ENCODE measurements at places on chromosomes 16 and 17. TPM values are rescaled to one million over a fixed set of nuclear protein-coding genes. Genes with fewer than 3 reads are reported as not detected.

- no peak overlapping the region for H3K27ac ChIP-seq
- no peaks in the 10 kb centered on the region for H3K27me3 ChIP-seq
- H3K4me1 ChIP-seq = peaks cover under 1% of the 10 kb centered on the region
- no peaks in the 10 kb centered on the region for H3K36me3 ChIP-seq
Measured at GRCh38 chr17:45235416-45236281, 14.0 kb downstream of the FMNL1 start.

CDH15 gene
- total RNA-seq = not detected

TOM1L2 gene
- 44.3 TPM for total RNA-seq

DNA sequence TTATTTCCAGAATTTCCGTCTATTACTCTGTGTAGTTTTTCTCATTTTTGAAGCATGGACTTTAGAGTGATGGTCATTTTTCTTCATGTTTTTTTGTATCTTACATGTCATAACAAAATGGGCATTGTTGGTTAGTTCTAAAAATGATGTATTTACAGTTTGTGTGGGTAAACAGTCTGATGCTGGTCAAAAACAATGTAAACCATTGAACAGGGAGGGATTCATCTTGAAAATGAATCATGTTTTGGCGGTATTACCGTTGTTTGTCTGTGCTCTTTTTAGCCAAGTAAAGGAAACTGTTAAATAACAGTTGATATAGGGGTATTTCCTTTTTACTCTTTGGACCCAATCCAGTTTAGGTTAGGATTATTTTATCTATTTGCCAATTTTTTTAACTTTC is 315.8 kb downstream of the BCAS3 start:
- no peak overlapping the region for H3K4me3 ChIP-seq
- H3K4me1 ChIP-seq = no peaks in the 10 kb centered on the region
- H3K36me3 ChIP-seq = no peaks in the 10 kb centered on the region
- no peaks in the 10 kb centered on the region for H3K27me3 ChIP-seq

G6PC1 gene
- not detected for total RNA-seq

PROCA1 gene
- total RNA-seq = 1.1 TPM

GRCh38 chr17:2042390-2042847 is 597 bp downstream of the OVCA2 start:
- no peaks in the 10 kb centered on the region for H3K27me3 ChIP-seq
- peaks cover 15% of the 10 kb centered on the region for H3K4me1 ChIP-seq
- peaks cover 43% of the 10 kb centered on the region for H3K36me3 ChIP-seq

DNA sequence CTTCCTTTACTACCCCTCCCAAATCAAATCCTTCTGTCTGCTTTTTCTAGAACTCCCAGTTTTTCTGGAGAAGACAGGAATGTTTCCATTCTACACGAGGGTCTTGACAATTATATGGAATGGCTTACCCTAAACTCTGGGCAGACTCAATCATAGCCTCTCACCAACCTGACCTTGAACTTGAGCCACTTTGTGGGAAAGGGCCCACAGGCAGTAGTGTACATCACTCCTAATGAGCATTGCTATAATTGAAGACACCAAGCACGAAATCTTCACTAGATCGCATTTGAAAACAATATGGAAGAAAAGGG is 1.6 kb upstream of the HOXB13 start:
- no peak overlapping the region for H3K27ac ChIP-seq
- H3K27me3 ChIP-seq = peaks cover 100% of the 10 kb centered on the region
- H3K4me3 ChIP-seq = no peak overlapping the region

DNA sequence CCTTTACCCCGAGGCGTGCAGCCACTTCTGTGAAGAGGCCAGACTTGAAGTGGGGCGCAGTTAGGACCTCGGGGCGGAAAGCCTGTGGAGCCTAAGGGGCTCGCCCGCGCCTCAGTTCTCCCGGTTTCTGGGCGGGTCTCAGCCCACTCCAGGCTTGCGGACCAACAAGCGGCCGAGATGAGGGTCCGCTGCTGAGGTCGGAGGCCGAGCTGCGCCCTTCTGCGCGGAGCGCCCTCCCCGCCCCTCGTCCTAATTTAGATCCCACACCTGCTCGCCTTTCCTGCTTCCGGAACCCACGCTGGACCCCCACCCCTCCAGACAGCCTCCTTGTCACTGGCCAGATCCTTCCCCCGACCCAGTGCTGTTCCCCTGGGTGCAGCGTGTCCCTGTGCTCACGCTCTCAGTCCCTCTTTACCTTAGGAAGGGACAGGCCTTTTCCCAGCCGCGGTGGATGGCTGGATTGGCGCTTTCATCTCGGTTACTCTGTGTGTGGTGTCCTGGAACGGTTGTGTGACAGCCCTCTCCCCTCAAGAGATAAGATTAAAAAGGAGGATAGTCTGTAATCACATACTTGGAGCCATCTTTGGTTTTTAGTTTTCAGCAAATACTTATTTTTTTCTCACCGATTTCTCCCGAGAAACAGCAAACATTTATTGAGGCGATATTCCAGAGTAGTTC is 933 bp upstream of the ATXN7L3 start:
- H3K27ac ChIP-seq = peak overlapping the region; percentile 95
- peaks cover 46% of the 10 kb centered on the region for H3K4me1 ChIP-seq
- peaks cover 36% of the 10 kb centered on the region for H3K36me3 ChIP-seq
- H3K27me3 ChIP-seq = no peaks in the 10 kb centered on the region
- H3K4me3 ChIP-seq = peak overlapping the region; percentile 89
- DNase-seq = no peak

DNA sequence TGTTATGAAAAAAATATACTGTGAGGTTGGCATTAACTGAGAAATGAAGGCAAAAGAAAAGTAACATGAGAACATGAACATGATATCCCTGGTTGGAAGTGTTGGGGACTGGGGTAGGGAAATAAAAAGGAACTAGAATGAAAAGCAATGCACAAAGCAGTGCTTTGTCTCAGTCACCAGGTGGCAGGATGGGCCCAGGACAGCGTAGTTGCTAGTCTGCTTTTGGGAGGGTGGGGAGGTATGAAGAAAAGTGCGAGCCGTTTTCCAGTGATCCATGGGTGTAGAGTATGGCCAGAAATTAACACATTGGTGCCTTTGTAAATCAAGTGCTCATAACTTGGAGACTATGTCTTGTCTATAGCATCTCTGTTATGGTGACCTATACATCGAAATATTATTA is 662.5 kb upstream of the SALL1 start:
- H3K36me3 ChIP-seq = no peaks in the 10 kb centered on the region
- H3K27ac ChIP-seq = no peak overlapping the region
- peaks cover 7% of the 10 kb centered on the region for H3K4me1 ChIP-seq
- no peak overlapping the region for H3K4me3 ChIP-seq

GRCh38 chr16:2031081-2031577 is 4.4 kb downstream of the NHERF2 start:
- no peak for DNase-seq
- H3K27me3 ChIP-seq = no peaks in the 10 kb centered on the region
- H3K4me3 ChIP-seq = no peak overlapping the region
- H3K27ac ChIP-seq = no peak overlapping the region

- peaks cover 36% of the 10 kb centered on the region for H3K4me1 ChIP-seq
- no peak for DNase-seq
- peaks cover 21% of the 10 kb centered on the region for H3K36me3 ChIP-seq
- peak overlapping the region; percentile 71 for H3K27ac ChIP-seq
- no peaks in the 10 kb centered on the region for H3K27me3 ChIP-seq
Measured at GRCh38 chr16:425740-426114, 278 bp downstream of the RAB11FIP3 start.

- peak; percentile 5 for DNase-seq
- H3K4me1 ChIP-seq = no peaks in the 10 kb centered on the region
- no peak overlapping the region for H3K27ac ChIP-seq
- no peaks in the 10 kb centered on the region for H3K27me3 ChIP-seq
Measured at GRCh38 chr17:37614391-37614790, 5.2 kb upstream of the SYNRG start.

GRCh38 chr17:14270508-14270907 is 30.4 kb upstream of the HS3ST3B1 start:
- no peak for DNase-seq
- no peaks in the 10 kb centered on the region for H3K27me3 ChIP-seq
- H3K4me3 ChIP-seq = no peak overlapping the region
- H3K4me1 ChIP-seq = peaks cover 6% of the 10 kb centered on the region
- no peak overlapping the region for H3K27ac ChIP-seq

DNA sequence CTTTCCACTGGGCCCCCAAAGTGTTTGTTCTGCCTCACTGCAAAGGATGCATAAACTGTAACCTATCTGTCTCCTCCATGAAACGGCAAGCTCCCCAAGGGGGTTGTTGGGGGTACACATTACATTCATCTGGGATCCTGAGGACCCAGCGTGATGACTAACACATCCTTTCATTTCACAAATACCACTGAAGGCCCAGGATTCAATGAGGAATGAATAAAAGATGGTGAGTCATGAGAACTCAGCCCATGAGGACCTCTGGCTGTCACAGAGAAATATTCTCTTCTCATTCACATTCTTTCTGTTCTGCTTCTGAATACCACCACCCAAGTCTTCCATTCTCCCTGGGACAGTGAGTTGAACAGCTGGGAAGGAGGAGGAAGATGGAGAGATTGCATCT is 149.8 kb downstream of the RBFOX3 start:
- no peaks in the 10 kb centered on the region for H3K36me3 ChIP-seq
- H3K27me3 ChIP-seq = peaks cover 52% of the 10 kb centered on the region
- H3K4me3 ChIP-seq = no peak overlapping the region
- DNase-seq = peak; percentile 10
- H3K27ac ChIP-seq = no peak overlapping the region

AFMID gene
- 18.7 TPM for total RNA-seq

DNA sequence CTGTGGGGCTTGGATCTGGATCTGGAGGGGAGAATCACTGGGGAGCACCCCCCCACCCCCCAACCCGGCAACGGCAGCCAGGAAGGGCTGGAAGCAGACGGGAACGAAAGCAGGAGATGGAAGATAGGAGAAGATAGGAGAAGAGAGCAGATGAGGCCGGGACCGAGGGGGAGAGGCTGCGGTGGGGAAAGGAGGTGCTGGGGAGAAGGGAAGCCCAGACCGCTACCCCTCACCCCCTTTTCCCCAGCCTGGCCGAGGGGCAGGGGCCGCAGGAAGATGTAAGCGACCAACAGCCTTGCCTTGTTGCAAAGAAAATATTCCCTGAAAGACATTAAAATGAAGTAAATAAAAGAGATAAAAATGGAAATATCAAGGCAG is 26.8 kb upstream of the CBFA2T3 start:
- no peak overlapping the region for H3K27ac ChIP-seq
- no peak for DNase-seq
- no peaks in the 10 kb centered on the region for H3K36me3 ChIP-seq
- H3K4me3 ChIP-seq = no peak overlapping the region
- H3K27me3 ChIP-seq = peaks cover 20% of the 10 kb centered on the region

DNA sequence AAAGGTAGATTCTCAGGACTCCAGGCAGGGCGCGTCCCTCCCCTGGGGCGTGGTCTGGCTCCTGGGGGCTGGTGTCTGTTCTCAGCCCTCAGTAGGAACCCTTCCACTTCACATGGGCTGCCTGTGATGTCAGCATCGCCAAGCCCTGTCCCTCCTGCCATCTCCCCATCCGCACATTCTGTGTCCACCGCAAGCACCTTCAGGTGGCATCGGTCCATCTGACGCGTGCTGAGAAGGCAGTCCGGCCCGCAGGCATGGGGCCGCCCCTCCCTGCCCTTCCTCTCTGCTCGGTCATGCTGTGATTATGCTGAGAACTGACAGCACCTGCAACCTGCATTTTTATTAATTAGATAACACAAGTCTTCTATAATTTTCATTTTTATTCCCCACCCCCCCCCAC is 12.7 kb upstream of the DNAH17 start:
- no peaks in the 10 kb centered on the region for H3K36me3 ChIP-seq
- H3K4me3 ChIP-seq = no peak overlapping the region
- peak; percentile 35 for DNase-seq
- H3K4me1 ChIP-seq = peaks cover 13% of the 10 kb centered on the region
- H3K27me3 ChIP-seq = no peaks in the 10 kb centered on the region
- no peak overlapping the region for H3K27ac ChIP-seq

DNA sequence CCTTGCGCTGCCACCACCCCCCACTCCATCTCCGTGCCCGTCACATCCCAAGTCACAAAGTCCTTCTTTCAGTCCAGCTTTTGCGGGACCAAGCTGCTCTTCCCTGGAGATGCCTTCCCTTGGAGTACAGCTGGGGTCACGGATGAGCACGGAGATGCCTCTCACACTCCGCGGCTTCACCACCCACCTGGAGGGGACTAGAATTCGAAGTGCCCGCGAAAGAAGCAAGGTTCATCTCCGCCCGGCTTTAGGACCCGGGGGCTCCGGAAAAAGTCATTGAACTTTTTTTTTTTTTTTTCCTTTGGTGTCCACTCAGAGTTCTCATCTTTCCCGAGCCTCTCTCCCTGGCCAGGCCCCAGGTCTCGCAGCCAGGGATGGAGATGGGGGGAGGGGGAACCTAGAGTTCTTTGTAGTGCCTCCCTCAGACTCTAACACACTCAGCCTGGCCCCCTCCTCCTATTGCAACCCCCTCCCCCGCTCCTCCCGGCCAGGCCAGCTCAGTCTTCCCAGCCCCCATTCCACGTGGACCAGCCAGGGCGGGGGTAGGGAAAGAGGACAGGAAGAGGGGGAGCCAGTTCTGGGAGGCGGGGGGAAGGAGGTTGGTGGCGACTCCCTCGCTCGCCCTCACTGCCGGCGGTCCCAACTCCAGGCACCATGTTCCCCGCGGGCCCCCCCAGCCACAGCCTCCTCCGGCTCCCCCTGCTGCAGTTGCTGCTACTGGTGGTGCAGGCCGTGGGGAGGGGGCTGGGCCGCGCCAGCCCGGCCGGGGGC is at the start of gene FKBP10:
FKBP10 (plus strand) TSS at position 624 of the 771 bp plus-strand sequence; CDS start at position 655, 31 bp downstream.
- H3K27ac ChIP-seq = peak within 1 kb of the TSS; percentile 85
- peaks cover 28% of the 10 kb centered on the region for H3K36me3 ChIP-seq
- no peaks in the 10 kb centered on the region for H3K27me3 ChIP-seq
- peak; percentile 84 for DNase-seq
- peaks cover 19% of the 10 kb centered on the region for H3K4me1 ChIP-seq

LLGL2 gene
- 21.2 TPM for total RNA-seq

DNA sequence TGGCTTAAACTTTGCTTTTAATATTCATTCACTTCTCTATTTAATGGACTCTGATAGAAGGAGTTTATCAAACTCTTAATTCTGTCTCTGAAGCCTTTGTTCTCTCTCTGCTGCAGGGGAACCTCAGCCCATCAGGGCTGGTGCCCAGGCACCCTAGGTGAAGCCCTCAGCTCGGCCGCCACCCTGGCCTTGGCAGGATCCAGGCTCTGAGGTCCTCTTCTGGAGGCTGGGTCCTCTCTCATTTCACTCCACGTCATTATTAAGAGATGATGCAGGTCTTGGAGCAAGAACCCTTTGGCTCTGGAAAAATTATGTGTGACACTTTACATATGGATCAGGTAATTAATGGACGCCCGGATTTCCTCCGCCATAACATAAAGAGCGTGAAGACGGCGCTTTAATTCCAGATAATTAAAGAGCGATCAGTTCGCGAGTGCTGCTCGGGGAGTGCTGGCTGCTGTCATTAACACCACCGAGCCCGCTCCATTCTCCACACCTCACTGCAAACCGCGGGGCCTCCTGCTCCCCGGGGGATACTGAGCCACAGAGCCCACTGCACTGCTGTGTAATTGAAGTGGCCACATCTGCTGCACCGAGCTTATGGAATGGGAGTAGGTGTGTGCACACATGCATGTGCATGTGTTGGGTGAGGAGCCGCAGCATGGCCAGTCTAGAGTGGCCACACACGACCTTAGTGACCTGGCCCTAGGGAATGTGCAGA is 259.4 kb upstream of the TNRC6C start:
- no peak for DNase-seq
- peaks cover 89% of the 10 kb centered on the region for H3K27me3 ChIP-seq
- no peaks in the 10 kb centered on the region for H3K36me3 ChIP-seq
- H3K4me1 ChIP-seq = no peaks in the 10 kb centered on the region

- H3K4me3 ChIP-seq = no peak overlapping the region
- no peak for DNase-seq
- no peak overlapping the region for H3K27ac ChIP-seq
- H3K27me3 ChIP-seq = no peaks in the 10 kb centered on the region
Measured at GRCh38 chr16:65531475-65531874, 409.6 kb upstream of the CDH11 start.
